Activated B cell treated with CpG ODN at 0.5 μM for 24 hours (primary cell): ENCODE measurements at places on chromosomes 13 and 19. TPM values are rescaled to one million over a fixed set of nuclear protein-coding genes. Genes with fewer than 3 reads are reported as not detected.

Gene CABP5
- total RNA-seq: not detected in 2 replicates

GRCh38 chr13:49652355-49653305 is 24.3 kb downstream of the ARL11 start:
- H3K27me3 ChIP-seq: no peaks in the 10 kb centered on the region
- H3K27ac ChIP-seq: no peak overlapping the region
- peaks cover 6% of the 10 kb centered on the region for H3K4me1 ChIP-seq
- H3K36me3 ChIP-seq: peaks cover 2% of the 10 kb centered on the region

- H3K36me3 ChIP-seq: no peaks in the 10 kb centered on the region
- DNase-seq: peak; percentile 24
- no peak overlapping the region for H3K27ac ChIP-seq
- peaks cover 23% of the 10 kb centered on the region for H3K4me1 ChIP-seq
- H3K27me3 ChIP-seq: peaks cover 17% of the 10 kb centered on the region
- peak overlapping the region; percentile 83 for H3K4me3 ChIP-seq
These were observed 397 bp downstream of the DACT3 start for GRCh38 chr19:46660551-46661019.

DNA sequence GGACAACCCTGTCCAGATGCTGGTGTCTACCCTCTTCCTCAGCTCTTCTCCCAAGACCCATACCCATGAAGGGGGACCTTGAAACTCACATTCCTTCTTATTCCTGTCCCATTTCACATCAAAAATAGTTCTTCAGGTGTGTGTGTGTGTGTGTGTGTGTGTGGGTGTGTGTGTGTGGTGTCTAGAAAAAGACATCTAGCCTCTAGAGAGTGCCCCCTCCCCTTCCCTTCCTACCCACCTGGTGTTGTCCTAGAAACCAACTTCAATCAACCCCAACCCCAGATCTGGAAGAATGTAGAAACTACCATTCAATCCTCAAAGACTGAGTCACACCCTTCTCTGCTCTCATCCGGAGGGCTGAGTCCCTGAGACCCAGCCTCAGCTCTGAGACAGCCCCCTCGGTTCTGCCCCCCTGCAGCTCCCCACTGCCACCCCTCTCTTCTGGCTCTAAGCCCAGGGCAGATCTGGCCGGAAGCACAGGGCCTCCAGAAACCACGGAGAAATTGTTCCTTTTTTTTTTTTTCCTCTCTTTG is 3.5 kb downstream of the KCNN4 start:
- peak overlapping the region; percentile 88 for H3K4me3 ChIP-seq
- peaks cover 66% of the 10 kb centered on the region for H3K36me3 ChIP-seq
- no peaks in the 10 kb centered on the region for H3K27me3 ChIP-seq
- DNase-seq: no peak
- peaks cover 68% of the 10 kb centered on the region for H3K4me1 ChIP-seq

Gene ZNF415
- total RNA-seq: 2.7 and 5.8 TPM in 2 replicates

Gene SHISA7
- total RNA-seq: not detected in 2 replicates

- DNase-seq: no peak
- H3K36me3 ChIP-seq: no peaks in the 10 kb centered on the region
- peaks cover 26% of the 10 kb centered on the region for H3K4me1 ChIP-seq
- H3K27me3 ChIP-seq: no peaks in the 10 kb centered on the region
- H3K4me3 ChIP-seq: peak overlapping the region; percentile 21
These were observed 492.0 kb downstream of the FGF9 start for GRCh38 chr13:22162889-22163288.

Gene IZUMO2
- total RNA-seq: not detected in 2 replicates

- H3K27me3 ChIP-seq: peaks cover 6% of the 10 kb centered on the region
- H3K27ac ChIP-seq: no peak overlapping the region
- no peaks in the 10 kb centered on the region for H3K4me1 ChIP-seq
- no peak overlapping the region for H3K4me3 ChIP-seq
These were observed 95.3 kb upstream of the SLC10A2 start for GRCh38 chr13:103161476-103161875.

Gene TYROBP
- 0.83 TPM in 1 of 2 replicates, not detected in the other for total RNA-seq
